ENCODE measurements at places on chromosomes 6 and 20.
A peak's percentile ranks its signal among the peaks of the same experiment; 100 is the strongest.

DNA sequence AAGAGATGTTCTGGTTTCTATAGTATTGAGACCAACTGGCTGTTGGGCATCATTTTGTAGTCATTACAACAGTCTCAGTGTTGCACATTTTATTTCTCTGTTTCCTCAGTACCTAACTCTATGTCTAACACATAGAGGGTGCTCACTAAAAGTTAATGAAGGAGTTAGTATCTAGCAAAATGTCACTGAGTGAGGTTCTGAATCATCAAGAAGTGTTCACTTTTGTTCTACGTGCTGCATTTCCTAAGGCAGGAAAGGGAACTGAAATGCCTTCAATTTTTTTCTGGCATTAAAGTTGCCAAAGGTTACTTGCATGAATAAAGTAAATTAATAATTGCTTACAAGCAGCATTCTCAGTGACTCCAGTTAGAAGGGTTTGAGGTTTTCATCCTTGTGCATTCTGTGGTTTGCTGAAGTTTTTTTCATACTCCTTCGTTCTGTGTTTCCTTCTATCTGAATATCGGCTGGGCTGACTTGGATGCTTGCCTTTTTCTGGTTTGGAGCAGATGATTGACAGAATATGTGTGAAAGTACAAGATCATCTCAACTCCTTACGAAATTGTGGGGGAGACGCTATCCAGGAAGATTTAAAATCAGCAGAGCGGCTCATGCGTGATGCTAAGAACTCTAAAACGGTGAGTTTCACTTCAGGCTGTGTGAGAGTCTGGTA lies 114.5 kb upstream of the SCGN start:
- DNase-seq, result no peak

DNA sequence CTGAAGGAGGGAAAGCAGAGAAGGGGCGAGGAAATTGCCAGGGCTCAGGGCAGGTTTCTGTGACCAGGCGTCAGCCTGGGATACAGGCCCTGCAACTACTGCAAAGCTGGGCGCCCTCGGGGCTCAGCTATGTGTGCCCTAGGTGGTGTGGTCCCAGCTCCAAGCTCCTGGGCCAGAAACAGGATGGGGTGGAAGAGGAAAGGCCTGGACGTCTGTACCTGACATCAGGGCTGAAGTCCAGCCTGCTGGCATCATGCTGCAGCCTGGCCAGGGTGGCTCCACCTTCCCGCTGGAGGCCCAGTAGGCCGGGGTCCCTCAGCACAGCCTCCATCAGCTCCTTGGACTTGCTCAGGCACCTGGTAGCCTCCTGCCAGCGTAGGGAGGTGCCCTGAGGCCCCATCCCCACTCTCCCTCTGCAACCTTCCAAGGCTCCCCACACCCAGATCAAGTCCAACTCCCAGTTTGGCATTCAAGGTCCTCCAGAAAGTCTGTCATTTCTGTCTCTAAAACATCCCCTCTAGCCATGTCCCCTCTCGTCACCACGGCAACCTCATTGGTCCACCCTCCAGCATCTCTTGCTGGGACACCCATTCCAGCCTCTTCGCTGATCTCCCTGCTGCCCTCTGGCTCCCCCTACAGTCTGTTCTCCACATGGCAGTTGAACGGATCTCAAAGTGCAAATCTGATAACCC lies 38.2 kb downstream of the KIAA1755 start:
- peak; percentile 49 for DNase-seq

DNA sequence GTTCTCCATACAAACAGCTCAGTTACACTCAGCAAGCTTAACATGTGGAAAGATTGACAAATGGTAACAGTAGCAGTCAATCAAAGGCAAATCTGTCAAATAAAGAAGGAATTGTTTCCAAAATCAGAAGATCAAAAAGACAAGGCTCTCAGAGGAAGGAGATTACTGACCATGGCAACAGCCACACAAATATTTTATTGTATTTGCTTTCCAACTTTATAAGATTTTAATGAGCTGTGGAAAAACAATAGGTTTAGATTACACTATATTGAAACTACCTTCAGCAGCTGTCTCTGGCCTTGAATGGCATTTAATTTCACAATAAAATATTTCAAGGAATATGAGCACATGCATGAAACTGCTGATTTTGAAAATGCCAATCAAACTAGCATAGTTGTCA lies 1143.9 kb upstream of the GJE1 start:
- DNase-seq, result no peak

- no peak for DNase-seq
These were observed 6.0 kb upstream of the SMIM28 start for GRCh38 chr6:138371720-138372119.

GRCh38 chr6:37531026-37531425 lies 31.3 kb upstream of the CCDC167 start:
- no peak for DNase-seq

DNA sequence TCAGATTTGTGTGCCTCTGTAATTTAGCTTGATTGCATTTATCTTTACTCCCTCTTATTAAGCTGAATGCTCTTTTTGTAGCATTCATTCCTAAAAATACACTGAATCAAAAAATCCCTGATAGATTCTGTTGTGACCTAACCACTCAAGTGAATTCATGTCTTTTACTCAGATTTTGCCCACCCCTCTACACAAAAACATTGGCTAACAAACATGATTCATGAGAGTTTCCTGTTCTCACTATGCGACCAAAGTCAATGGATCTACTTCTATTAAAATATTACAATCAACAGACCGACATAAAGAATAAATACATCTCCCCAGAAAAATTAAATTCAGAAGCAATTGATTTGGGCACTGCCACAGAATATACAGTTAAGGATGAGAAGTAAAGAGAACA lies 99.5 kb upstream of the THEMIS start:
- DNase-seq, result no peak

GRCh38 chr6:23413327-23414050 lies 712.5 kb upstream of the NRSN1 start:
- no peak for DNase-seq

DNA sequence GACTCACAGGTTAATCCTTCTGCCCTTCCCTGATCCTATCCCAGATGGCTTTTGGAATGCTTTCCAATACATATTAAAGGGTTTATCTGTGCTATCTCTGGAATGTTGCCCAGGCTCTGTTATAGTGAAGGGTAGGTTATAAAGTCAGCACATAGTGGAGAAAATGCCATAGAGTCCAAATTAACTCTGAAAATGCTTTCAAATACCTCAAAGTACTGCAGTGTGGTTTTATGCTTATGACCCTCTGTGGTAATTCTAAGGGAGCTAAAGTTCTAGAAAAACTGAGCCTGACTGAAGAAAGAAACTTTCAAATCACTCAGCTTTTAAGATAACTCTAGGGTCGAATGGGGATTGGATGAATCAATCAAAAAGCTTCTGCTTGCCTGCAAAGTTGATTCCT lies 159.8 kb downstream of the PLCB1 start:
- no peak for DNase-seq

GRCh38 chr6:10404799-10405512 lies 9.9 kb downstream of the TFAP2A start:
- DNase-seq, result no peak

DNA sequence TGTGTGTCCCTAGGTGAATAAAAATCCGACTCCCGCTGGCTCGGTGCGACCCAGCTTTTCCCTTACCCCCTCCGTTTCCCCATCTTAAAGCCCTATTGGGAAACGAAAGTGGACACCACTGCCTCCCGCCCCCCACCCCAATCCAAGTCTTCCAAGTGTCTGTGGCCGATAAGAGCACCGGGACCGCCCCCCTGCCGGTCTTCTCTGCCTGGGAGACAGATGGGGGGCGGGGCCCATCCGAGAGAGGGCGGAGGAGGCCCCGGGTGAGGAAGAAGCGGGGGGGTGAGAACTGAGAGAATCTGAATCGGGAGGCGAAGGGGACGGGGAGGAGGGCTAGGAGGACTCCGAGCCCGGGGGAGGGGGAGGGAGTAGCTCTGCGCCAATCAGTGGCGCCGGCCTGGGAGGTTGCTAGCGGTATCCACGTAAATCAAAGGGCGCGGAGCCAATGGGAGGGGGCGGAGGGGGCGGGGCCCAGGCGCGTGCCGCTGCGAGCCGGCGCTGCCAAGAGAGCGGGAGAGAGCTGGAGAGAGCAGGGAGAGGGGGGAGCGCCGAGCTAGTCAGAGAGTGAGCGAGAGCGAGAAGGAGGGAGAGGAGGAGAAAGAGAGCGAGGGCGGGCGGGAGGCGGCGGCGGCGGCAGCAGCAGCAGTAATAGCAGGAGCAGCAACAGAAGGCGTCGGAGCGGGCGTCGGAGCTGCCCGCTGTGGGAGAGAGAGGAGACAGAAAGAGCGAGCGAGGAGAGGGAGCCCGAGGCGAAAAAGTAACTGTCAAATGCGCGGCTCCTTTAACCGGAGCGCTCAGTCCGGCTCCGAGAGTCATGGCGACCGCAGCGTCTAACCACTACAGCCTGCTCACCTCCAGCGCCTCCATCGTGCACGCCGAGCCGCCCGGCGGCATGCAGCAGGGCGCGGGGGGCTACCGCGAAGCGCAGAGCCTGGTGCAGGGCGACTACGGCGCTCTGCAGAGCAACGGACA lies at the start of gene POU3F2:
TSS of gene POU3F2 (plus strand) at position 515 of the 972 bp plus-strand sequence. CDS start at position 815, 300 bp downstream.
- DNase-seq, result peak; percentile 72

GRCh38 chr6:30272032-30272431 lies 54.7 kb upstream of the TRIM39 start:
- no peak for DNase-seq

GRCh38 chr6:44110005-44110676 lies 17.1 kb downstream of the MRPL14 start:
- DNase-seq, result no peak

GRCh38 chr20:32304131-32304746 lies 26.8 kb downstream of the KIF3B start:
- no peak for DNase-seq

DNA sequence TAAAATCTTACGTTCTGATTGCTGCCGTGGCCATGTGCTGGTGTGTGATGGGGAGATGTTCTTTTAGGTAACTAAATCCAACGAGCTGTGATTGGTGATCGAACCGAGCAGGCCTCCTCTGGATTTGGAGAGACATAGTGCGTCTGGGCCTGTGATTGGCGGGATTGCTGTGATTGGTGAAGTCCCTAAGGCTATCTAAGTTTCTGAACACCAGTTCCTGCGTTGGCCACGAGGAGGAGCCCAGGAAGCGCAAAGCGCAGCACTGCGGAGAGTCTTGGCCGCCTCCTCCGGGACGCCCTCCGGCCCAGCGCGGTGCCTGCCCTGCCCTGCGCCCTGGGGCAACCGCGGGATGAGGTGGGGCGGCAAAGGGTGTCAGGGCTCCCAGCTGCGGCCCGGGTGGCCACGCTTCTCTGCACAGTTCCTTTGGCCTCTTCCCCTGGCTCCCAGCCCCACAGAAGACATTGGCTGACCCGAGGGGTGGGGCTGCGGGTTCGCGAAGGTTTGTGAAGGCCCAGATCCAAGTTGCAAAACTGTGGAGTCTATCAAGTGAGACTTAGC lies 33.0 kb downstream of the HNF4A start:
- peak; percentile 58 for DNase-seq

DNA sequence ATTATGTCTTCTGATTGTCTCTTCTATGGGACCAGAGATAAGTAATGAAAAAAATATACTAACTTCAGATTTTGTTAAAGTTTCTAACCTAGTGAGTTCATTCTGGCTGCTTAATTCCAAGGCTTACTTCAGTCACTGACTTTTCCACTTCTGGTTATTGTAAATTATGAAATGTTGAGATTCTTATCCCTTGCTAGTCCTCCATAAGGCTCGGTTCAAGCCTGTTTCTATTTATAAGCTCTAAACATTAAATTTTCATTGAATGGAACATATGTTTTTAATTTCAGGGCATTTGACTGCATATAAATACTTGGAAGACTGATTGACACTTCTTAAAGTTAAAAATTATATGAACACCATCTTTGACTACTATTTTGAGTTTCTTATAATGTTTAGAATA lies 23.6 kb upstream of the NKAIN2 start:
- no peak for DNase-seq

Measured in CD4-positive, alpha-beta T cell treated with Interleukin-1 beta for 1 hour (primary cell).